ENCODE measurements at places on chromosomes 7 and 10.

GRCh38 chr10:51743146-51743545 lies 43.8 kb upstream of the CSTF2T start:
- peak; percentile 74 for DNase-seq

DNA sequence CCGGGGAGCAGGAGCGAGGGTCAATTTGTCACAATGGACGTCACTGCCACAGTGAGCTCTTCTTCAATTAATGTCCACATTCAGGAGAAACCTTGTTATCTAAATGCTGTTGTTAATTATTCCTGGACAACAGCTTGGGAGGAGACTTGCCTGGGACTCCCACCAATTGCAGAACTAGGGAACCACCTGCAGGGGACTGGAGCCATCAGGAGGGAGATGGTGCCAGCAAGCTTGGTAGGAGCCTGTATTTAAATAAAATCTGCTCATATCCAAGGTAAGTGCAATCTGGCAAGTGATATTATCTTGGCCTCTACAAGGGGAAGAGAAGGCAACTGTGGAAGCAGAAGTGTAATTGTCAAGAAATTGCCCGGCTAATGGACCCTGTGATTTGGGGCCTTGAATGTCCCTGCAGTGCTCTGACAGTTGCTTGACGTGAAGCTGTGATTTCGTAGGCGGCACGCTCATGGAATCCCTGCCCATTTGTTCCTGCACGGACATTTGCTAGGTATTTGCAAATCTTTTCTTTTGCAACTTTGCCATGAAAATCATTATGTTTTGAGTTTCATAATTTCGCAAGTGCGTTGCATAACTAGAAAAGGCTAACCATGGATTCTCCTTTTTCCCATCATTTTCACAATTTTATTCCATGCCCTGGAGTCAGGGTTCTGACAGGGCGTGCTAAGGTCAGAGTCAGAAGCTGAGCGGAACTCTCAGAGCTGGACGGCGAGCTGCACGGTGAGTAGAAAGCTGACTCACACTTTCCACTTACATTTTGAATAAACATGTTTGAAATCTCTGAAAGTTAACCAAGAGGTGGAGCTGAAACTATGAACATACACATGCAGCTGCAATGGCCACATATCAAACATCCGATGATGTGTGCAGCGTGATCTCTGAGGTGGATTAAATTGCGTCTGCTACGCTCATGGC lies 84.9 kb upstream of the TCERG1L start:
- no peak for DNase-seq

- no peak for DNase-seq
Measured at GRCh38 chr7:152856351-152856750, 96.8 kb downstream of the ACTR3B start.

DNA sequence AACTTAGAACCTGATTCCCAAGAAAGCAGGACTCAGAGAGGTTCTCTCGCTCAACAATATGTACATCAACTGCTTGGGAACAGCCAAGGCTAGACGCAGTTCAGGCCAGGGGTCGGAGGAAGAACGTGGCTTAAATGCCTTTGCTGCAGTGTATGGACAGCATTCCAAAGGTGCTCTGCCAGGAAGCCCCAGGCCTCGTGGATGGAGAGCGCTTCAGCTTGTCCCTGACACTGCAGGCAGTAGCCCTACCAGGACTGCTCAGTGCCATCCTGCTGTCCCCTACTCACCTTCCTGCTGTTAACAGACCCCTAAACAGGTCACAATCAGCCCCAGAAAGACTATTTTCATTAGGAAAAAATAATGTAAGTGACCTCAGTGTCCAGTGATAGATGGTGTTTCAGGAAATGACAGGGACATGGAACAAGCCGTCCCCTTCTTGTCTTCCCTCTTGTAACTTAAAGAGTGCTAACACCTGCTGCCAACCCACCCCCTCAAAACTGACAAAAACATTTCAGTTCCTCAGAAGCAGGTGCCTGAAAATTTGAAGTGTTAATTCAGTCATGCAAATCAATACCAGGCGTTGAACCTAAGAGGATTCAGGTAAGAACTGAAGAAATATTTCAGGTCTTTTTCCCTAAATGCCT lies 16.5 kb downstream of the CREB3L2 start:
- no peak for DNase-seq

- no peak for DNase-seq
Measured at GRCh38 chr7:51351661-51352060, 35.1 kb upstream of the COBL start.

DNA sequence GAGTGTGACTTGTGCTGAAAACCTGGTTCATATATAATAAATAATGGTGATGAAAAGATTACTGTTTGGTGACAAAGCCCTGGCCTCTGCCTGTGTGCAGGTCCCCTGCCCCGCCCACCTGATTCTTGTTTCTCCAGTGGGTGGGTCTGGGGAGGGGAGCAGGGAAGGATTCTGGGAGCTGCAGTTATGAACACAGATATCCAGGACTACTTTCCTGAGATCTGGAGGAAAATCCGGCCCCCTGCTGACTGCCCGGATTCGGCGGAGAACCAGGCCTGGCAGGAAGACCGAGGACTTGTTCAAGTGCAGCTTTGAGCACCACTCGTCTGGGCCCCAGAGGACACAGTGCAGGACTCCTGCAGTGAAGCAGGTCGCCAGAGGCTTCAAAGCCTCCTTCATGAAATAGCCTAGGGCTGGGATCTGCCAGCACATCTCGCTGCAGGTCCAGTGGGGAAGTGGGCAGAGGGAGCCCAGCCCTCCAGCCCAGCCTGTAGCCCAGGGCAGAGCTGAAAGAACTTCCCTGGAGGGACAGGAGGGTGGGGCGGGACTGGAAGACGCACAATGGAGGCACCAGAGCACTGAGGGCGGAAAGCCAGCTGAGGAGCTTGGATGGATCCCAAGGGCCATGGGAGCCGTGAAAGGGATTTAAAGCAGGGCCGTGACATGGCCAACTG lies 7.0 kb downstream of the ATP6V0E2 start:
- DNase-seq, result no peak

- DNase-seq, result no peak
Measured at GRCh38 chr10:43055991-43056567, 20.8 kb upstream of the RET start.

DNA sequence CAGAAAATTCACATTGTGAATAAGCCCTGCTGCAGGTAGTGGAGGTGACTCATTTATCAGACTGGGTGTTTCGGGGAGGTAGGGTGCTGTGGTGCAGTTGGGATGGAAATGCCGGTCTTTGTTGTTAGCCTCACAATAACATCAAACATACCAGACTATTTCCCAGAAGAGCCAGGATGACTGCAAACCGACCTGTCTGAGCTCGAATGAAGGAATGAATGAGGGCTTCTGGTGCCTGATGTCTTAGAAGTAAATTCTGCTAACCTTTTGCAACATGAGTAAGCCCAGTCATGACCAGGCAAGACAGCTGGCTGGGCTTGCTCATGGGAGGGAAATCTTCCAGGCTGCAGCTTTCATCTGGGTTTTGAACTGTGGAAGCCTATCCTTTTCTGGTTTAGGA lies 2.4 kb upstream of the VDAC2 start:
- DNase-seq, result no peak

- DNase-seq, result no peak
Measured at GRCh38 chr7:148978091-148978490, 50.2 kb downstream of the PDIA4 start.

DNA sequence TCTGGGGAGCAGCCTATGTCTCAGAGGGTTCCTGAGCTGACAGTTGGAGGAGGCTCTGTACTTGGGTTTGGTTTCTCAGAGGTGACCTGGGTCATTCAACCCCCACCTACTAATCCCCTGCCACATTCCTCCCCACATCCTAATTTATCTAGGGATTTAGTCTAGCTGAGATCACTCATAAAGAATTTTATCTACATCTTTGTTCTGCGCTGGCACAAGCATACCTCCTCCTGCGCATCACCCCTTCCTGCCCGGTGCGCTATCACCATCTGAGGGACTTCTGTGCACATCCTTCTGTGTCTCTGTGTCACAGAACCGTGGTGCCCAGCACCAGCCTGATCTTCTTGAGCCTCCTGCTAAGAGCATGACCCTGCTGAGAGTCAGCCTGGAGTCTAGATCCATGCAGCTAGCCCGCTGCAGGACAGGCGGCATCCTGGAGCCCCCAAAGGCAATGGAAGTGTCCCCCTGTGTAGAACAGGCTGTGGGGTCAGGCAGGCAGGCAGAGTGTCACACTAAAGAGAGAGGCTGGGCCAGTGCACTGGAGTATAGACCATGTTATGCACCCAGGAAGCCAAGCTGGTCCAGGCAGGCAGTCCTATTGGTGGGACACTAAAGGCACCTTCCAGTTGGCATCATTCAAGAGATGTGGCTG lies 63.6 kb downstream of the ARHGAP22 start:
- no peak for DNase-seq

- peak; percentile 42 for DNase-seq
Measured at GRCh38 chr10:3133948-3134347, 38.6 kb downstream of the PITRM1 start.

DNA sequence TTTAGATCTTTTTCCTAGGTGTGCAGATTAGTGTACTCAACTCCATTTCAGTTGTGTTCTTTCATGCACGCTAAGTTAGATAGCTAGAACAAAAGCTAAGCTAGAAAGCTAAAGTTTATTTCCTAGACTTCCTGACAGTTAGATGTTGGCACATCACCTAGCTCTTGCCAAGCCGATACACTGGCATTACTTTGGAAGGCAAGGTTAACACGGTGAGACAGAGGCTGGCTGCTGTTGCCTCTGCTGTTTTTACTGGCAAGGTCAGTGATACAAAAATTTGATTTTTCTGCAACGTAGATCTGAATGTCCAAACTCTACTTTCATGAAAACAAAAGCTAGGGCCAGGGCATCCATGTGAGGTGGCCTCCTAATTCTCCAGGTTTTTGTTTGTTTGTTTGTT lies 203.4 kb downstream of the IMMP2L start:
- DNase-seq, result no peak

- DNase-seq, result no peak
Measured at GRCh38 chr10:33101392-33101787, 143.4 kb upstream of the ITGB1 start.

DNA sequence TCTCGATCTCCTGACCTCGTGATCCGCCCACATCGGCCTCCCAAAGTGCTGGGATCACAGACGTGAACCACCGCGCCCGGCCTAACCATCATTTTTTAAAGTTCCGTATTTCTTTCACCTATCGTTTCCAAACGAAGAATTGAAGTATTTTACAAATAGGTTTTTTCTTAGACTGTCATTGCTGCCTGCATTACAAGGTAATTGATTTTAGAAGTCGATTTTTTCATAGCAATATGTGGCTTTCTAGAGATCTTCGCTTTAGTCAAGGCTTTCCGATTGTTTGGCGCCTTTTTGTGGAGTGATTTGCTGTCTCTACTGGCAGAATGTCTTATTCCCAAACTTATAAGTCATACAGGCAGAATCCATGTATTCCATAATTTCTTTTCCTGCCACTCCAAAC lies 109.2 kb downstream of the TRIL start:
- DNase-seq, result no peak

- DNase-seq, result no peak
Measured at GRCh38 chr10:92091965-92092364, 168.4 kb downstream of the BTAF1 start.

DNA sequence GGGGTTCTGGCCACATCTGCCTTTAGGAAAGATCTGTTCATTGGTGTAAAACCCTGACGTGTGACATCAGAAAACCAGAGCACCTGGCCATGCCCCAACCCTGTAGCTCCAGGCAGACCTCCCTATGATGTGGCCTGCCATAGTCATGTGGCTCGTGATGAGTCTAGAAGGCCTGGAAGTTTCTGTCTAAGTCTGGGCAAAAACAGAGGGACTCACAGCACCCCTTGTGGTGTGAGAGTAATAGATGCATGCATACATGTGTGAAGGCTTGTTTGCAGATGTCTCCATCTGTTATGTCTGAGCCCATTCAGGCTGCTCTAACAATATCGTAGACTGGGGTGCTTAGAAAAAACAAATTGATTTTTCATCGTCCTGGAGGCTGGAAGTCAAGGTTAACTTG lies 309.3 kb downstream of the PAXIP1 start:
- DNase-seq, result no peak

GRCh38 chr10:103500481-103500880 lies 7.0 kb downstream of the NEURL1 start:
- DNase-seq, result no peak

GRCh38 chr7:2313450-2314208 lies 612 bp downstream of the SNX8 start:
- no peak for DNase-seq

GRCh38 chr7:49715486-49715885 lies 58.0 kb upstream of the VWC2 start:
- DNase-seq, result no peak

DNA sequence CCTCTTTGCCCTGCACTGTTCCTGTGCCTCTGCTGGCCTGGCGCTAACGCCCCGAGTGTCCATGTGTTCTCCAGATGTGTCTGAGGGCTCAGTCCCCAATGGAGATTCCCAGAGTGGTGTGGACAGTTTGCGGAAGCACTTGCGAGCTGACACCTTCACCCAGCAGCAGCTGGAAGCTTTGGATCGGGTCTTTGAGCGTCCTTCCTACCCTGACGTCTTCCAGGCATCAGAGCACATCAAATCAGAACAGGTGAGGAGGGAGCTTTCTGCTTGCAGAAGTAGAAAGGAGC lies 60.9 kb downstream of the PAX2 start:
- no peak for DNase-seq

DNA sequence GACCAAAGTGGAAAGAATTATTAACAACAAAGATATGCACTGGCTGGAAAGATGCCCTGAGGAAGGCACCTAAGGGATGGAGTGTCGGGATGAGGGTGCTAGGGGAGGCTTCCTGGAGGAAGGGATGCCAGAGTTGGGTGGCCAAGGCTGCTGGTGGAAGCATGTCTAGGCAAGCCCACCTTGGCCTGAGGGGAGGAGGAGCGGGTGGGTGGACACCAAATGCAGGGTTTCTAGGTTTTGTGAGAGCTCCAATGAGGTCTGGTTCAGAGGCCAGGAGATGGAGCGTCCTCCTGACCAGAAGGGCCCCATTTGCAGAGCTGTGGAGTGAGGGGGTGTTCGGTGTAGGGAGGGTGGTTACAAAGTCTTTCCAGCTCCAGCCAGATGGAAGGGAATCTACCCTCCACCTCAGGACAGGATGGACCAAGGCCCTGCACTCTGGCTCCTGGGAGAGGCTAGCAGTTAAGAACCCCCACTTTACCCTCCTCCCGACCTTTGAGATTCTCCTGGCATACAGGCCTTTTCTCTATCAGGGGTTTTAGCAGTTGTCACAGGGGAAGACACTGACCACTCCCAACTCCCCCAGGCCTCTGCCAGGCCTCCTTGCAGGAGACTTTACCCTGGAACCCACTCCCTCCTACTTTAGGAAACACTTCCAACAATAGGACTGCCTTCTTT lies 3.0 kb upstream of the DDIT4 start:
- no peak for DNase-seq

DNA sequence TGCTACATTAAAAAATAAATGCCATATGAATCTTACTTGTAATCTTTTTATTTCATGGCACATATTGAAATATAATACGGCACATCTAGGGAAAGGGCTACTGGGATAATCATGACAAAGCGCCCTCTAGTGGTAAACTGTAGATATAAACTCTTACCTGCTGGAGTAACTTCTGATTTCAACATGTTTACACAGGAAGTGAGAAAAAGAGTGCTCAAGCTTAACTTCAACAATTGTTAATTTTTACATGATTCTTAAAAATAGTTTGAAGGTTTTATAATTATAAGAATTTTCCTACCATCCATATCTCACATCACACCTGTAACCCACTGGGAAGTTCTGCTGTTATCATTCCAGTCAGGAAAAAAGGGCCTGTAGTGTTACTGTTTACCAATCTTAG lies 2.0 kb upstream of the HEPACAM2 start:
- DNase-seq, result peak; percentile 86

- no peak for DNase-seq
Measured at GRCh38 chr7:105800849-105801534, 75.4 kb downstream of the ATXN7L1 start.

Measured in NCI-H82 (cell line).